H1 (cell line): ENCODE measurements at places on chromosomes 6 and 20.

- no peak for DNase-seq
These were observed 12.8 kb upstream of the DTNBP1 start for GRCh38 chr6:15675536-15676220.

DNA sequence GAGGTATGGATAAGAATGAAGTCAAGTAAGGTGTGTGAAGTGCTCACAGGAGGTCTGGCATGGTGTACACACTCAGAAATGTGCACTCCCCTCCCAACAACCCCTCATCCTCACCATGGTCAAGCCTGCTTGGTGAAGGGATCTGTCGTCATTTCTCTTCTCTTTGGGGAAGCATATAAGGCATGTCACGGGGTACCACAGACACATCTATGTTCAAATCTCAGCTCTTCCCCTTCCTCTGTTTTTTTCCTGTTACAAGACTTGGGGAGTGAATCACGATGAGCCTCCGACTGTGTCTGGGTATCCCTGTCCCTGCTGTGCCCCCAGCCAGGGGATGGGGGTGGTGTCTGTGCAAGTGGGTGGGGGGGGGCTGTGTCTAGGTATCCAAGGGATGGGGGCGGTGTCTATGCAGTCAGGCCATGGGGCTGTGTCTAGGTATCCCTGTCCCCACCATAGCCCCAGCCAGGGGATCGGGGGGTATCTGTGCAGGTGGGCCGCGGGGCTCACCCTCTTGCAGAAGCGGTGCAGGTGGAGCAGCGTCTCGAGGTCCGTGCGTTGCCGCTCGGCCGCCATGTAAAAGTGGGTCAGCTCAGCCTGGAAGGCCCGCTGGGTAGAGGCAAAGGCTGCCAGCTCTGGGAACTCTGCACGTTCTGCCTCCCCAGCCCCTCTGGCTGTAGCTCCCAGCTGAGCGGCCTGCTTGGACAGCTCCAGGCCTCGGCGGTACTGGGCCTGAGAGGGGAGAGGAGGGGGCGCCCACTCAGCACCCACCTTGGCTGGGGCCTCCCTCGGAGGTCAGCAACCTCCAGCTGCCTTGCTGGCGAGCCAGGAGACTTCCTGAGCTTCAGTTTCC lies 43.6 kb downstream of the KIAA1755 start:
- no peak for DNase-seq

GRCh38 chr6:84078335-84078734 lies 44.8 kb downstream of the MRAP2 start:
- DNase-seq, result no peak

- DNase-seq, result no peak
These were observed 373.7 kb upstream of the SOX4 start for GRCh38 chr6:21219856-21220255.

DNA sequence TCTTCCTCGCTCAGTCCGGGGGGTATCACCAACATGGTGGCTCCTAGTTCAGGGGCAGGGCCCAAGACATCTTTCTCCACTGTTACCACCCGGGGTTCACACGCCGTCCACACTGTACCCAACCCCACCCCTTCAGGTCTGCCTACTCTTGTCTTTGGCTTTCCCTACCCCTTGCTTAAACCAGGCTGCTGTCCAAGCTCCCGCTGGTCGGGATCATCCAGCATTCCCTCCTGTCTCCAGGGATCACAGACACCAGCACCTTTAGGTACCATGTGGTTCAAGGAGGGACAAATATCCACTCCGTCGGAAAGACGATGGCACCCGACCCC lies 395 bp downstream of the NELFE start:
- no peak for DNase-seq

DNA sequence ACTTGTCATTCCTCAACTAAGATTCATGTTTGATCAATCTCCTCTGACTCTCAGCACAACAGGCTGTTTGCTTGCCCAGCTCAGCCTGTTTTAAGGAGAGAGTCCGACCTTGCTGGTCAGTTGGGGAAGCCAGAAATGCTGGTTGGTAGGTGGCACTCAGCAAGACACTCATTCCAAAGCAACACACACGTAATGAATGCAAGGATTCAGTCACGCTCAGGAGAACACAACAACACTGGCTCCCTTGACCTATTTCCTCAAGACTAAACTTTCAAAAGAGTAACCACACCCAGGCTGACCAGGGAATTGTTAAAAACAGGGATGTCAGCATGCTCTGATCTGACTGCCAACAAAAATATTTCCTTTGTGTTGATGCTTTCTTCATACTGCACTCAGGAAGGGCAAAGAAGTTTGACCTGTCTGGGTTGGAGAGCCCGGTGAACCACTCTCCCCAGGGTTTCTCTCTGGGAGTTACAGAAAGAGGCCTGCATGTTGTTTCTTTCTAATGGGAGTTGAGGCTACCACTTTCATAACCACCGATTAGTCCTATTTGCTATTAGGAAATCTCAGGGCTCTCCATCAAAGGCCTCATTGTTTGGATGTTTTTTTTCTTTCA lies 25.6 kb upstream of the PREP start:
- no peak for DNase-seq

DNA sequence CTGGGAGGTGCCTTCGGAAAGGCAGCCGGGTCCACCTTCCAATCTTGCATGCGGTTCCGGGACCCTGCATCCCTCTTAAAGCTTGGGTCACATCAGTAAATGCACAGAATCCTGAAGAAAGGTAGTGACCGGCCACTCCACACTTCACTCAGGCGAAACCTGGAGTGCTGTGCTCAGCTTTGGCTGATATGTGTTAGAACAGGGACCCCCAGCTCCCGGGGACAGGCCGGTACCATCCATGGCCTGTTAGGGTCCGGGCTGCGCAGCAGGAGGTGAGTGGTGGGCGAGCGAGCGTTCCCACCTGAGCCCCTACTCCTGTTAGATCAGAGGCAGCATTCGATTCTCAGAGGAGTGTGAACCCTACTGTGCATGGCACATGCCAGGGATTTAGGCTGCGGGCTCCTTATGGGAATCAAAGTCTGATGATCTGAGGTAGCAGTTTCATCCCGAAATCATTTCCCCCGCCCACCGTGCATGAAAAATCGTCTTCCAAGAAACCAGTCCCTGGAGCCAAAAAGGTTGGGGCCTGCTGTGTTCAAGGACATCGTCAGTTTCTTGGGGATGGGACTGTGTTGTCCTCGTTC lies 143.0 kb downstream of the ERMARD start:
- no peak for DNase-seq

GRCh38 chr20:50110141-50111047 lies 2.6 kb downstream of the UBE2V1 start:
- no peak for DNase-seq

GRCh38 chr6:151186306-151186705 lies 53.5 kb upstream of the AKAP12 start:
- no peak for DNase-seq

DNA sequence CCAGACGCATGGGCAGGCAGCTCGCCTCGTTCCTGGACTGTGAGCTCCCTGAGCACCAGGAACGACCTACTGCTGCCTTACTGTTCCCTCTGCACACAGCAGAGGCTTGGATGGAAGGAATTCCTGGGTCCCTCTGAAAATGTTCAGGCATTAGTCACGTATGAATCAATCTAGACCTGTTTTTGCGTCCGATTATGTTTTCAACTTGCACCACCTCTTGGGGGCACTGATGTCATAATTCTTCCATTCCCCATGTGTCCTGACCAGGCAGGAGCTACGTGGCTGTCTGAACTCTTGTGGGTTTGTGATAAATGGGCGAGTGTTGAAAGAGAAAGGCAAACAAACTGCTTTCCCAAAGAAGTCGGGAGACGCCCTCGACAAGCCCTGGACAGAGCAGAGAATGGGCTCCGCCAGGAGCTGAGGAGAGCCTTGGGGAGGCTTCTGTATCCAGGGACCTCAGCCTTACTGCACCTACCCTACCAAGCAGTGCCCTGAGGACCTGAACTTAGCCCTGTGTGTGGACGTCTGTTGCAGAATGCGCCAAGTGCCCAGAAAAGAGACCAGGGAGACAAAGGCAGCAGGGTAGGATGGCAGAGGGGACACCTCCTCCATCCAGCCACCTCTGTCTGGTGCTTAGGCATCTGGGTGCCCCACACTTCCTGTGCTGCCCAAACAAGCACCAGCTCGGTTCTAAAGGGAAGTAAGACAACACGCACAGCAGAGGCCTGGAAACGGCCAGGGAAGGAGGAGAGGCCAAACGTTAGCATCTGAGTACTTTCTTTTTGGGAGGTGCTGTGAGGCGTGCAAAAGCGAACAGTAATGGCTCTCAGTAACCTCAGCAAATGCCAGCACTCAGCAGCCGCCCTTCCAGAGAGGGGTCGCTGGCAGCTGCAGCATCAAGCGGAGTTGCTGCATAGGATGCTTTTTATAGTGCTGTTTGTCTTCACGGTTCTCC lies 124.2 kb downstream of the LY86 start:
- no peak for DNase-seq

- DNase-seq, result no peak
These were observed 2.0 kb downstream of the AGER start for GRCh38 chr6:32181915-32182529.

- DNase-seq, result no peak
These were observed 188.2 kb upstream of the FOXQ1 start for GRCh38 chr6:1123386-1124375.

GRCh38 chr6:39527792-39528564 lies 197.2 kb downstream of the KIF6 start:
- DNase-seq, result no peak

GRCh38 chr6:44079672-44080071 lies 47.6 kb downstream of the MRPL14 start:
- DNase-seq, result no peak

- no peak for DNase-seq
These were observed 1309.0 kb downstream of the EPHA7 start for GRCh38 chr6:92110403-92110802.

- no peak for DNase-seq
These were observed 30.9 kb upstream of the ERVFRD-1 start for GRCh38 chr6:11142296-11143027.

- no peak for DNase-seq
These were observed 785 bp upstream of the THBD start for GRCh38 chr20:23050076-23050838.

DNA sequence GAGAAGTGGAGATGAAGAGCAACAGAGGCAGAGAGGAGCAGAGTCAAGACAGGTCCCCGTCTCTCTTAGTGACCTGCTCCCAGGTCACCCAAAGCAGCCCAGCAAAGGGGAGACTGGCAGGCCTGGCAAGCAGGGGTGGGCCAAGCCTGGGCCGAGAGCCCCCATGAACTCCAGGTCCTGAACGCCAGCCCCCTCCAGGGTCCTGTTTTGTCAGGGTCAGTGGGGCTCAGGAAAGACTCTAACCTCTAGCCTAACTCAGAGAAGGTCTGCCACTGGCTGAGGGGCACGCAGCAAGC lies 1.2 kb downstream of the NECAB3 start:
- no peak for DNase-seq

GRCh38 chr6:21593927-21594415 lies 420 bp downstream of the SOX4 start:
- DNase-seq, result no peak

GRCh38 chr6:120671519-120671918 lies 662.8 kb downstream of the TBC1D32 start:
- DNase-seq, result peak; percentile 45

DNA sequence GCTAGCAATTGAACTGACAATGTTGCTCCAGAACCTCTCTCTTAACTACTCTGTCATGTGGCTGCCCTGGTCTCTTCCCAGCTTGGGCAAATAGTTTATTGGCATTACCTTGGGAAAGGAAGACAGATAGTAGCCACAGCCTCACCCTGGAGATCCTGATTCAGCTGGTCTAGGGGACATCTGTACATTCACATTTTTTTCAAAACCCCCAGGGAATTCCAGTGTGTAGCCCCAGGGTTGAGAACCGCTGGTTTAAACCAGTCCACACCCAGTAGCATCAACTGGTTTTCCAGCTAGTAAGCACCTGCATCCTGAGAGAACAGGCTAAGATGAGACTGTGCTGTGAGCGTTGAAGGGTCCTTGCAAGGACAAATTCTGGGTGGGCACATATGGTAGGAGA lies 9.6 kb downstream of the SCUBE3 start:
- no peak for DNase-seq

- no peak for DNase-seq
These were observed 154.1 kb downstream of the GJA10 start for GRCh38 chr6:90048206-90048967.

DNA sequence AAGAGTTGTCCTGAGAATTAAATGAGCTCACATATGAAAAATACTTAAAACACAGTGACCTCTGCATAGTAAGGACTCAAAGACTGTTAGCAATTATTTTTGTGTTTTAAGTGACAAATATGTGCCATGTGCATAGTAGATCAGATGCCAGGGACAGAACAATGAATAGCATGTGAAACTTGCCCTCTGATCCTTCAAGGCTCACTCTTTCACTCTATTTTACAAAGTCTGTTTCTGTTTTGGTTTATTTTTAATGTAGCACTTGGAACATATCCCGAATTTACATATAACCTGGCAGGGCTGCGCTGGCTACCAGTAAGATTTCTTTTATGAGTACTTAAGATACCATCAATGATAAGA lies 135.5 kb upstream of the TNFAIP3 start:
- DNase-seq, result no peak

DNA sequence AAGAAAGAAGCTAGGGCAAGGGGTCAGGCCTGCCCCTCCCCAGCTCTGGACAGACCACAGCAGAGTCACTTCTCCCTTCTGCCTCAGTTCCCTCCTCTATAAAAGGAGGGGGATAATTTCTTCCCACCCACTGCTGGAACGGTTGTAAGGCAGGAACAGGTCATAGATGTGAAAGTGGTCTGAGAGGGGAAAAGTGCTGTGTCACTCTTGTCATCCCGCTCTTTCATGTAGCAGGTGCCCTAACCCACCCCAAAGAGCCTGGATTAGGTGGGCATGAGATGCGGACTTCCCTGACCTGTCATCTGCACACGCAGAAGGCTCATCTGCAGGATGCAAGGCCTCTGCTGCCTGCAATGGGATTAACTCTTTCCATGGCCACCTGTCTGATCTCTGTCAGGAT lies 218.2 kb upstream of the LRFN2 start:
- DNase-seq, result no peak

- DNase-seq, result no peak
These were observed 234.5 kb downstream of the BMP7 start for GRCh38 chr20:57031867-57032355.

- DNase-seq, result no peak
These were observed 365.9 kb downstream of the MMUT start for GRCh38 chr6:49097116-49097515.

GRCh38 chr6:12149944-12150510 lies 137.9 kb downstream of the HIVEP1 start:
- no peak for DNase-seq

- no peak for DNase-seq
These were observed 1.9 kb upstream of the TPD52L1 start for GRCh38 chr6:125151700-125152099.

DNA sequence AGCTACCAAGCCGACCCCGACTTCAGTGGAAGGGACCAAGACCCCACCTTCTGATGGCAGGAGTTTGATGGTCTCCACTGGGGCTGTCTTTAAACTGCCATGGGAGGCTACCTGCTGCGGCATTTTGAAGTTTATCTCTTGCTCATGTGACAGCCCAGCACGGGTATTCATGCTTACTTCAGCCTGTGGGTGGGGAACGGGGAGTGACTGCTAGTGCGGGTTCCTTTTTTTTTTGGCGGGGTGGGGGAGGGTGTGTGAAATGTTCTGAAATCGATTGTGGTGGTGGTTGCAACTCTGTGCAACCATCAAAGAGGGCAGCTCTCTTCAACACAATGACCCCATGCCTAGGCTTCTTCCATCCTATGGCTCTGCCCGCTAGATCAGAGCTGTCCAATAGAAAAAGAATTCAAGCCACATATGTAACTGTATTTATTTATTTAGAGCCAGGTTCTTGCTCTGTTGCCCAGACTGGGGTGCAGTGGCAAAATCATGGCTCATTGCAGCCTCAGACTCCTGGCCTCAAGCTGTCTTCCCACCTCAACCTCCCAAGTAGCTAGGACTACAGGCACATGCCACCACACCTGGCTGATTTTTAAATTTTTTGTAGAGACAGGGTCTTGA lies 53.7 kb downstream of the PPP1R16B start:
- DNase-seq, result no peak

- no peak for DNase-seq
These were observed 101.5 kb upstream of the SLC24A3 start for GRCh38 chr20:19110881-19111460.
